ENCODE measurements at places on chromosomes 12 and 14.

GRCh38 chr14:73476451-73476931, 14.2 kb upstream of the RIOX1 start:
- no peak for DNase-seq

DNA sequence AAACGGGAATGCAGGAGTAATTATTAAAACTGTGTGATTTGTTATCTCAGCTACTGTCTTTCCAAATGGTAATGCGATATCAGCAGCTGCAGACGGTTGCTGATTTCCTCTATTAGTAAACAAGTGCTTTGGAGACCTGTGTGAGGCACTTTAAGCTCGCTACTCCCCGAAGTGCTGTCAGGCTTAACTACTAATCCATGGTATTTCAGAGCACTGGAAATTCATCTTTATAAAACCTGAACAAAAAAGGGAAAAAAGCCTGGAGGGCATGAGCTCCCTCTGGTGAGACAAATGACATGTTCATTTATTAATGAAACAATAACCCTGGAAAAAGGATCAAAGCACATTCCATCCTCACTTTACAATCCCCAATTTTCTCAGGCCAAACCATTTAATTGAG, 143.6 kb upstream of the OTX2 start:
- DNase-seq: no peak

- DNase-seq: peak; percentile 67
Measured at GRCh38 chr12:94100211-94100627, 48.2 kb upstream of the PLXNC1 start.

GRCh38 chr14:104595116-104595675, 9.4 kb downstream of the TMEM179 start:
- no peak for DNase-seq

DNA sequence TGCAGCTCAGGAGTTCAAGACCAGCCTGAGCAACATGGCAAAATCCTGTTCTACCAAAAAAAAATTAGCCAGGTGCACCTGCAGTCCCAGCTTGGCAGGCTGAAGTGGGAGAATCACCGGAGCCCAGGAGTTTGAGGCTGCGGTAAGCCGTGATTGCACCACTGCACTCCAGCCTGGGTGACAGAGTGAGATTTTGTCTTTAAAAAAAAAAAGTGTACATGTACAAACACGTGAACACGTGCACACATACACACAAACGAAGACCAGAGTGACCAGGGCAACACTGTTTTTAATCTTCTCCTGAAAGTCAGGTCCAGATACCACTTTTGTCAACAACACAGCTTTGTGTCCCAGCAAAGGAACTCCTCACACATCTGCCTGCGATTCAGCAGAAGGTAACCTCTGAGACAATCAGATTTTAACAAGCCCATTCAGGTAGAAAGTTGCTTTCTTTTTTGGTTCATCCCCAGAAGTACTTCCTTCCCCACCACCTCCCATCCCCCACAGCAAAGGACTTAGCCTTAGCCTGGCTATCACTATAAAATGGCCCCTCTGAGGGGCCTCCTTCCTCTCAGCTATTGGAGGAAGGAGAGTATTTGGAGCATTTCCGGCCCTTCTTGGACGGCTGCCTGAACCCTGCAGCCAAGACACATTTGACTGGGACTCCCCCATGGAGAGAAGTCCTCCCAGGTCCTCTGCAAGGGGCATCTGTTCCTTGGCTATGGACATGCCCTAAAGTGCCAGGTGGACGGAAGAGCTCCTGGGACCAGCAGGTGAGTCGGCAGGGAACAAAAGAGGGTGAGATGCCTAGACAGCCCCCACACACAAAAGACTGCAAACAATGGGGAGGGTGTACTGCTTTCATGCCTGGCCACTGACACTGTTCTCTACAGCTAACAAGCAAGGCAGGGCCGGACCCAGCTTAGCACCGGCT, 9.8 kb downstream of the CTDSP2 start:
- peak; percentile 70 for DNase-seq

DNA sequence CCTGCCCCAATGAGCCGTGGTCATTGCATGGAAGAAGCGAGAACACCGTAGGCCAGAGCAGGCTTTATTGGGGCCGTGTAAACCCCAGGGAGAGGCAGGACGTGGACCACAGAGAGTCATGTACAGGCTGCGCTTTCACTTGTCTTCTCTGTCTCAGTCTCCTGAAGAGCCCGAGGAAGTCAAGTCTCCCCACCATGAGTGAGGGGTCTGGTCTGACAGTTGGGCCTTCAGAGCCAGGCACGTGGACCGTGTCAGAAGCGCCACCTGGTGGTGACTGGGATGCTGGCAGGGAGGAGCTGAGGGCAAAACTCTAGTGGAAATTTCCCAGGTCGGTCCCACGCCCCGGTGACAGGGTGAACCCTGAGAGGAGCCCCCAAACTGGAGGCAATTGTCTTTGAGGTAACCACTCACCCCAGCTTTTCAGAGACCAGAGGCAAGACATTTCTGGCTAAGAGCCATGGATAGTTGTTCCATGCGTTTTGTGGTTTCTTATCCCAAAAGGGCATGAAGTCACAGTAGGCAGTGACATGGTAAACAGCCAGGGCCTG, 17.4 kb downstream of the RPS6KL1 start:
- peak; percentile 52 for DNase-seq

DNA sequence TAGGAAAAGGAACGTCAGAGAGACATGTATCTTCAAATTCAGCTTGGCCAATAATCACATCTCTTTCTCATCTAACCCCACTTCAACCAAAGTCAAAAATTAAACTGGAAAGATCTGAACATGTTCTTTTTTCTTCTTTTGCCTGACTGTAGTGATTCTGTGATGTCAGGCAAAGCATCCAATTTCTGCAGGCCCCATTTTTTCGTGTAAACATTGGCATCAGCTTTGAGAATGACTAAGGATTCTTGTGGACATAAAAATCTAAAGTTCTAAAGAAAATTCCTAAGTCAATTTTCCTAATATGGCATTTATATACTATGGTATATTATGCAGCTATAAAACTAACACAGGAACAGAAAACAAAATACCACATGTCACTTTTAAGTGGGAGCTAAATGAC, 89.1 kb downstream of the STXBP6 start:
- DNase-seq: peak; percentile 51

- no peak for DNase-seq
Measured at GRCh38 chr12:106063826-106064720, 74.7 kb downstream of the NUAK1 start.

DNA sequence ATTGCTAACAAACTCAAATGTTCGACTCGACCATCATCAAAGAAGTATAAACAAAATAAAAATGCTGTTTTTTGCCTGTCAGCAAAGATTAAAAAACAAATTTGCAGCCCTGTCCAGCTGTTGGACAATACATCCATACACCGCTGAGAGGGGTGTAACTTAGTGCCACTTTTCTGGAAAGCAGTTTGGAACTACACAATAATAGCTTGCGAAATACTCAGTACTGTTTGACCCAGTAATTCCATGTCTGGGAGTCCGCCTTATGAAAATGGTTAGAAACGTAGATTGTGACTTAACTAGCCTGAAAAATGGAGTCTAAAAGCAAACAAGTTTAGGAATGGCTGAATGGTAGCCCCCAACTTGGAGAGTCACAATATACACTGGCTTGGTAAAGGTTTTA, 6.4 kb downstream of the USP30 start:
- DNase-seq: no peak

- no peak for DNase-seq
Measured at GRCh38 chr12:94372461-94372860, 87.2 kb downstream of the CEP83 start.

DNA sequence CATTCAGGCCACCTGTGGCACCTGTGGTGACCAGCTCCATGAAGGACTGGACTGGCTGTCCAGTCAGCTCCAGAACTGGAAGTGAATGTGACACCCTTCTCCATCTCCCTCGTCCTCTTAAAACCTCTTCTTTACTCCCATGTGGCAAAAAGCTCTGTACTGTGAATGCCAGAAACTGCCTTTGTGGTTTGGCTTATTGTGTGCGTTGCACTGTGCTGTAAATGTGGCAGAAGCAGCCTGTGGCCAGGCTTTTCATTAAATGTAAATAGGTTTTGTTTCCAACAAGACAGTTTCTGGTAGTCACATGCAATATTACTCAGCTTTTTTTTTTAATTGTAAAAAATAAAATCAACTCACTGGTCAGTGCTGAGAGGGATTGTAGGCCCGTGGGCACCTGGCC, 453.7 kb downstream of the ATP23 start:
- DNase-seq: no peak

GRCh38 chr14:81434230-81434629, 34.1 kb upstream of the STON2 start:
- DNase-seq: no peak

GRCh38 chr12:4909734-4910501, at the start of gene KCNA1:
Gene KCNA1 (plus strand): TSS chr12:4909905. CDS start chr12:4911379, 1,474 bp downstream.
- peak; percentile 12 for DNase-seq

Data from fibroblast of mammary gland (primary cell).